ENCODE measurements at places on chromosomes 13 and 19.

GRCh38 chr13:26760832-26761582 is 421 bp upstream of the GPR12 start:
- peak; percentile 11 for DNase-seq

- peak; percentile 51 for DNase-seq
Observed at GRCh38 chr13:110044551-110045111, 258.2 kb upstream of the IRS2 start.

GRCh38 chr19:1132552-1133383 is 29.0 kb downstream of the GPX4 start:
- DNase-seq = peak; percentile 35

DNA sequence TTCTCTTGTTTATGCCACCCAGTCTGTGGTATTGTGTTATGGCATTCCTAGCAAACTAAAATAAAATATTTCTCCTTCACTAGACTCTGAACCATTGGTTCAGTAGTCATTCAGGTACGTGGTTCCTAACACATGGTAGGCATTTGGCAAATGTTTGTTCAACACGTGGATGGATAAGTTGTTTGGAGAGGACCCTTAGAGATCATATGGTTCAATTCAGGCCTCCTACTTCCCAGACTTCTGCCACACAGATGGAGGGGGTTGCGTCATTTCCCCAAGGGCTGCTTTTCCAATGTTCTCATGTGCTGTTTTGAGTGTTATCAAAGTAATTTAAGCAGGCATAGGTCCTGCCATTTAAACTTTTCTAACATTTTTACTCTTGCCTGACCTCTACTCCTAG is 6.7 kb downstream of the CXCL17 start:
- DNase-seq = no peak

GRCh38 chr19:42461700-42462324 is 19.1 kb upstream of the CXCL17 start:
- DNase-seq = no peak

DNA sequence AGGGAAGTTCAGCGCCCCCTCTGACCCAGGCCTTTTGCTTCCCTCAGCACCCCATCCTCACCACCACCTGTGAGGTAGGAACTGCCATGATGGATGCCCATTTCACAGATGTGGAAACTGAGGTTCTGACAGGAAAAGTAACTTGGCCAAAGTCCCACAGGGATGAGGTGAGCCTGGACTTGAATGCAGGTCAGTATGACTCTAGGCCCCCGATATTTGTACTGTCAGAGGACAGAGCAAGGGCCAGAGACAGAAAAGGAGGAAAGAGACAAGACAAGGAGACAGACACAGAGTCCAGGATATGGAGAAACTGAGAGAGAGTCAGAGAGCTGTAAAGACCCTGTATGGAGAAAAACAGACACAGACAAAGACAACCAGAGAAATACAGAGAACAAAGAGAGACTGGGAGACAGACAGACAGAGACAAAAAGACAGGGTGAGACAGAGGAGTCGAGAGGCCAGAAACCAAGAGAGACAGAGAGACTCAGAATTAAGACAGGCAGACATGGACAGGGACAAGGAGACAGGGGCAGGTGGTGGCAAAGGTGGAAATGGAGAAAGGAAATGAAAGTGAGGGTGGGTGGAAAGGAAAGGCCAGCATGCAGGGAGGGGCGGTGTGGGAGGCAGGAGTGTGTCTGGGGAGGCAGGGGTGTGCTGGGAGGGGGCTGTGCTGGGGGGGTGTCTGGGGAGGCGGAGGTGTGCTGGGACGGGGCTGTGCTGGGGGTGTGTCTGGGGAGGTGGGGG is 5.0 kb downstream of the ERFL start:
- no peak for DNase-seq

DNA sequence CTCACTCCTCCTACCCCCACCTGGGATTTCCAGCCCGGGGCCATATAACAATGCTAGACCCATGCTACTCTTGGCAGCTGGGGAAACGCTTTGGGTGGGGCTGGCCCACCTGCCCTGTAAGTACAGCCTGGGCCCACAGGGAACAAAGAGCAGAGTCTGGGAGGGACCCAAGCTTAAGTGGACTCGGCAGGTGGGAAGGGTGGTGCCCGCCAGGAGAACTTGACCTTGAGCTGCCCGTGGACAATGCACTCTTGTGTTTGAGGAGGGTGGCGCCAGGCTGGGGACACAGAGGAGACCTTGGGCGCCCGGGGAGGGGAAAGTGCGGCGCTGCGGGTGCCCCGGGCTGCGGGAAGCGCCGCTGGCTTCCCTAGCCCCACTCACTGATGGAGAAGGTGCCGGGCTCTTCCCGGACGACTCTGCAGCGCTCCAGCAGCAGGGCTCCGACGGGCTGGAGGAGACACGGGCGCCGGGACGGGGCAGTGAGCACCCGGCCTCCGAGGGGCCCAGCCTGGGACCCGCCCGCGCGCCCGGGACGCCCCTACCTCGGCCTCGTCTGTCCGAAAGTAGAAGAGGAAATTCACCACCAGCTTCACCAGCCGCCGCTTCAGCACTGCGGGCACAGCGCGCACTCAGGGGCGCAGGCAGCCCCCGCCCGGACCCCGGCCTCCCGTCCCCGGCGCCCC is 607 bp downstream of the PLEKHJ1 start:
- DNase-seq = peak; percentile 49

- peak; percentile 34 for DNase-seq
Observed at GRCh38 chr19:3095441-3096191, 1.5 kb downstream of the GNA11 start.

DNA sequence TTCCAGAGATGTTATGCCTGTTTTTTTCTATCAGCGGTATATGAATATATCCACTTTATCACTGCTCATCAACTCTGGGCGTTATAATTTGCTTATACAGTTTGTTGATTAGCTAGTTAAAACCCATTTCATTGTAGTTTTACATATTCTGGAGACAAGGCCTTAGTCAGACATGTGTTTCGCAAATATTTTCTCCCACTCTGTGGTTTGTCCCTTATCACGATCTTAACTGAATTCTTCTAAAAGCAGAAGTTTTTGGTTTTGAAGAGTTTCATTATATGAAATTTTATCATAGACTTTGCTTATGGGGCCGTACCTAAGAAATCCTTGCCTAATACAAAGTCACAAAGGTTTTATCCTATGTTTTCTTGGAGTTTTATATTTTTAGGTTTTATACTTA is 84.6 kb downstream of the FRY start:
- no peak for DNase-seq

- peak; percentile 74 for DNase-seq
Observed at GRCh38 chr13:105929505-105929904, 606.0 kb downstream of the EFNB2 start.

DNA sequence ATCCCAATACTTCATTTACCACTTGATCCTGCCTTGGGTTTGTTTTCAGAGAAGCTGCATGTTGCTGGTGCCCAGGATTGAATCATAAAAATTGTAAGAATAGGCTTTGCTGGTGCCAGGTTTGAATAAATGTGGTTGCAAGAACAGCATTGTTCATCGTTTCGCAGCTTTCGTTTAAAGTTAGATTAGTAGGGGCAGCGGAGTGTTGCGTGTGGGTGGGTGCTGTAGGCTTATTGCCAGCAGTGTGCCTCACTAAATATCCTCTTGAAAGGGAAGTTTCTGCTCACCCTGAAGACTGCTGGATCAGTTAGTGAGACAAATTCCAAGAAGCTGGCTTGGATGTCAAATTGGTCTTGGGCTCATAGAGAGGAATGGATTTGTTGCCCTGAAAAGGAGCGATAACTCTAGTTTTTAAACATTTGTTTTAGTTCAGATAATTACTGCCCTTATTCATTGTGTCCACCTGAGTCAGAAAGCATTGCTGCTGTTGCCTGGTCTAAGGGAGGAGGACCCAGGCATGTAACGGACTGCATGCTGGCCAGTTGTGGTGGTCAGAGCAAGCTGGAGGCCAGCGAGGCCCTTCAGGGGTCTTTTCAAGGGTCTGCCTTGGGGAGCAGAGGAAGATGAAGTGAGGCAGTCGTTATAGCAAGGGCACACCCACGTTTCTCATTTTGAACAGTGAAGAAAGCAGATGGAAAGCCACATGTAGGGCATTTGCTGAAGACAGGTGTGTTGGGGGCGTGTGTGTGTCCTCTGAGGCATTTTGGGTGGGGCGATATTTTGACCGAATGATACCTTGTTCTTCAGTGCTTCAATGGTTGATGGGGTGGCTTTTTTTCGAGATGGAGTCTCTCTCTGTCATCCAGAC is 8.5 kb downstream of the ILF3 start:
- peak; percentile 64 for DNase-seq

DNA sequence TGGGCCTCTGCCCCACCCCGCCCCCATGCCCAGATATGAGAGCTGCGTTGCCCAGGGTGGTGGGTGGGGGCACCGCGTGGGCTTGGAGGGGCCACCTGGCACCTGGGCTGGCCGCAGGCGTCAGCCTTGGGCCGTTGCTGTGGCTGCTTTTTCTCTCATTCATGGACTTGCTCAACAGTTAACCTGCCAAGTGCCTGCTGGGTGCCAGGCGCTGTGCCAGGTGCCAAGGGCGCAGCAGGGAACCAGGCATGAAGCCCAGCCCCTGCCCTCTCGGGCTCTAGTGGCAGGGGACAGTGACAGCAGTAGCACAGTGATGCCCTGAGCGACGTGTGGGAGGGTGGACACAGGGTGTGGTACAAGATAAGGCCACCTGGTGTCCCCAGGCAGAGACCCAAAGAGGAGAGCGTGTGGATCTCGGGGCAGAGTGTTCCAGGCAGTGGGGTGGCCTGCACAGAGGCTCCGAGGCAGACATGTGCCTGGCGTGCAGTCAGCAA is 28.1 kb downstream of the DHX34 start:
- no peak for DNase-seq

GRCh38 chr13:36745436-36745835 is 71.6 kb downstream of the SERTM1 start:
- no peak for DNase-seq

- no peak for DNase-seq
Observed at GRCh38 chr13:92894447-92894846, 332.2 kb upstream of the GPC6 start.

GRCh38 chr19:39995794-39996193 is 1.1 kb upstream of the ZNF546 start:
- no peak for DNase-seq

- no peak for DNase-seq
Observed at GRCh38 chr13:19069684-19070397, 111.8 kb downstream of the TUBA3C start.

- no peak for DNase-seq
Observed at GRCh38 chr13:110346661-110347067, 39.6 kb downstream of the COL4A2 start.

All from astrocyte of the hippocampus (primary cell).